ENCODE measurements at places on chromosomes 11 and 22.

DNA sequence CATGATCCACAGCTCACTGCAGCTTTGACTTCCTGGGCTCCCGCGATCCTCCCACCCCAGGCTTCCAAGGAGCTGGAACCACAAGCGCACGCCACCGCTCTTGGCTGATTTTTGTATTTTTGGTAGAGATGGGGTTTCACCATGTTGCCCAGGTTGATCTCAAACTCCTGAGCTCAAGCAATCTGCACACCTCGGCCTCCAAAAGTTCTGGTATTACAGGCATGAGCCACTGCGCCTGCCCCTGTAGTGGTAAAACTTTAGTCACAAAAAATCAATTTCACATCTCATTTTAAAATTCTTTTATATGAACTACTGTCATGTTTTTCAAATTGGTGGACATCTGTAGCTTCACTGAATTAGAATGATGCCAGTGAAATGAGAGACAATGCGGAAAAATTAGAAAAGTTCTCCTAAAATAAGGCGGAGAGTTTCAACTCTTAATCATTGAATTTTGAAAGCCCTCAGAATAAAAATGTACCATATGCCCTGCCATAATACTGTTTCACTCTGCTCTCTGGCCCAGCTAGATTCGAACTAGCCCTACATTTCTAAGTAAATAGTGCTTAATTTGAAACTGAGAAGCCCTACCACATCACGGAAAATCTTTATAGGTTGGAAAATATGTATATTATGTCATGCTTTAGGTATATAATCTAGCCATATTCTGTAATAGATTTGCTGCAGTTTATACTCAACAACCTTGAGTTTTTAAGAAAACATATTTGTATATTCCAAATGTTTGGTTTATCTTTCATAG is 78.7 kb downstream of the HORMAD2 start:
- peak; percentile 3 for DNase-seq

DNA sequence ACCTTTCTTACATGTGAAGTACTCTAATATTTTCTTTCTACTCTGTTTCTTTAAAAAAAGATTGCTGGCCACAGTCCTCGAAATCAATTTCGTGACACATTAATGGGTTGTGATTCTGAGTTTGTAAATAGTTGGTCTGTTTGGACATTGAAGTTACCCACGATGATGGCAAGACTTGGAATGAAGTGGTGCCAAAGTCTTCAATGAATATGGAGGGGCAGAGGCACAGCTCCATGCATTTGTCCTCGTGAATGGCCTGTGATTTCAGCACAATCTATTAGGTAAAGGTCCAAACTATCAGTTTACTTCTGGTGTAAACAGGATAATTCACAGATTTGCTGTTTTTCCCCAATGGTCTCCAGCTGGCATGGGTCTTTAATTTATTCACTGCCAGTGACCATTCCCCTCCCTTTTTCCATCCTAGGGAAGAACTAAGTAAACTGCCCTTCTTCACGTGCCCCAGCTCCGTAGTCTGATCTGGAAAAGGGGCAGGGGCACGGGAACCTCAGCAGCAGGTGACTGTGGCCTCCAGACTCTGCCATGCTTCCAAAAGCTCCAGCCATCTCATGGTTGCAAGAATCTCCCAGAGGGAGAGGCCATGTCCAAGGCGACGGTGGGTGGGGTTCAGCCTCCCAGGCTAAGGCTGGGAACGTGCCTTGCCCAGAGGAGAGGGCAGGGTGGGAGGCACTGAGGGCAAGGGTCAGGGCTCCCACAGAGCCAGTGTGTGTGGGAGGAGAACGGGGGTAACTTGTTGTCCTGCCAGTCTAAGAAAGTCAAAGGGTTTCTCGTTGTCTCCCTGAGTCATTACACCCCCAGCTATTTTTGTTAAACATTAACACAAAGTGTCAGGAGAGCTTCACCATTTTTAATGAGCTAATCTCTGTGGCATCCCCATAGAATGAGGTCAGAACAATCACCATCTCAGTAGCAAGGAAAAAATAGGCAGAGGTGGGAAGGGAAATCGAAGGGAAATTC is 16.9 kb upstream of the PEX26 start:
- peak; percentile 14 for DNase-seq

- DNase-seq = no peak
Observed at GRCh38 chr11:67309166-67309565, 5.8 kb downstream of the SSH3 start.

- DNase-seq = peak; percentile 57
Observed at GRCh38 chr22:31680861-31681341, 18.9 kb upstream of the PISD start.

DNA sequence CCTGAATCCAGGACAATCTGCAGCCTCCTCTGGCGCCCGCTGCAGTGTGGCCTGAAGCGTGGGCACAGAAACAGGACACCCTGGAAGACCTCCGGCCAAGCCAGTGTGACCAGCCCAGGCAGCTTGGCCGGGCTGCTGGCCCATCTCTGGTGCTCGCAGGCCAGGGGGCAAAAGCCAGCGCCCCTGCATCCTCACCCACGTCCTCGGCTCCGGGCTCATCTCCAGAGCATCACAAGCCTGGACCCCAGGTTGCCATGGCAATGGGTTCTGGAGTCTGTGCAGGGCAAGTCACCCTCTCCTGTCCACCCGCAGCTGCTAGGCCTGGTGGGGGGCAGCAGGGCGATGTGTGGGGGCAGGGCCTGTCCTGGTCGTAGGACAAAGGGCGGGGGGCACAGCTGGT is 9.3 kb upstream of the PDGFB start:
- DNase-seq = no peak

GRCh38 chr22:27810609-27811151 is 9.1 kb upstream of the MN1 start:
- peak; percentile 39 for DNase-seq

DNA sequence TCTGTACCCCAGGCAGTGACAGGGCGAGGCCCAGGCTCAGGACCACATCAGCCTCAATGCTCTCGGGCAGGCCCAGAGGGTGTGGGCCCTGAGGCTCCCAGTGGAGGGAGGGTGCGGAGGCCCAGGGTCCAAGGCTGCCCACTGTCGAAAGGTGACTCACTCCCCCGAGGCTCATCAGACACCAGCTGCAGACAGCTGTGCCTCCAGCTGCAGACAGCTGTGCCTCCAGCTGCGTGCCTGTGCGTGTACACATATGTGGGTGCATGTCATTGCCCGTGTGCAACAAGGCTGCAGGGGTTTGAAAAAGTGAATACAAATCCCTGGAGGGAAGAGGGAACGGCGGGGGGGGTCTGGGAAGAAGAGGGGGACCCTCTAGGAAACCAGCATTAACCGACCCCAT is 134.3 kb downstream of the BRD1 start:
- no peak for DNase-seq

- peak; percentile 73 for DNase-seq
Observed at GRCh38 chr11:9852465-9852864, 188.6 kb downstream of the SWAP70 start.

GRCh38 chr22:39576027-39576426 is 5.5 kb downstream of the CACNA1I start:
- DNase-seq = no peak

GRCh38 chr22:40187389-40187788 is 9.7 kb downstream of the TNRC6B start:
- DNase-seq = no peak

- no peak for DNase-seq
Observed at GRCh38 chr11:64450168-64450560, 91.2 kb downstream of the RPS6KA4 start.

DNA sequence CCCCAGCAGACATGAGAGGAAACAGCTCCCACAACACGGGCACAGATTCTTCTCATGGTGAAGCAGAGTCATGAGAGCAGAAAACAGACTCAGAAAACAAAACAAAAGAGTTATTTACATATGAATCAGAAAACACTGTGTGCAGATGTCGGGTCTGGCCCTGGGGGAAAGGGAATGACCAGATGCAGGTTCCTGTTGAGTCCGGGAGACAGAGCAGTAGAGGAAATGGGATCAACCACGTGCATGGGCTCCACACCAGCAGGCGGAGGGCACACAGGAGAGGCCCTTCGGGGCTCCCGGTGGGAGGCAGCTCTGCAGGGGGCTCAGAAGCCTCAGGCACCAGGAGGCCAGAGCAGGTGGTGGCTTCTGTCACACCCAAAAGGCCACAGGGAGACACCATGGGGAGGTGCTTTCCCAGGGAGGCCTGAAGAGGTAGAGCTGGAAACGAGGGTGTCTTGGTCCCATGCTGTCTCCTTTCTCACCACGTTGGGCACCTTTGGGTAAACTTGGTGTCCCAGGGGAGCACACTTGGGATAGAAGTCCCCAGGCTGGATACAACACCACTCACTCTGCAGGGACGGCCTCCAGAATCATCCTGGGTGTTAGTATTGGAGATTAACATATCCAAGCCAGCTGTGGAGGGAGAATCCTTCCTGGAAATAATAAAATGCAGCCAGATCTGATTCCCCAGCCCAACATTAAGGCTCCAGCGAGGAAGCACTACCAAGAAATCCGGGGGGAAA is 764.7 kb downstream of the BRD1 start:
- no peak for DNase-seq

All from cardiac fibroblast (primary cell).